GM19239 (cell line): ENCODE measurements at places on chromosomes 2 and 18.
A peak's percentile ranks its signal among the peaks of the same experiment; 100 is the strongest.

GRCh38 chr2:33011941-33012340 is 65.2 kb downstream of the LTBP1 start:
- no peak for DNase-seq

- peak; percentile 57 for DNase-seq
Measured at GRCh38 chr2:96470636-96471035, 34.5 kb downstream of the NEURL3 start.

DNA sequence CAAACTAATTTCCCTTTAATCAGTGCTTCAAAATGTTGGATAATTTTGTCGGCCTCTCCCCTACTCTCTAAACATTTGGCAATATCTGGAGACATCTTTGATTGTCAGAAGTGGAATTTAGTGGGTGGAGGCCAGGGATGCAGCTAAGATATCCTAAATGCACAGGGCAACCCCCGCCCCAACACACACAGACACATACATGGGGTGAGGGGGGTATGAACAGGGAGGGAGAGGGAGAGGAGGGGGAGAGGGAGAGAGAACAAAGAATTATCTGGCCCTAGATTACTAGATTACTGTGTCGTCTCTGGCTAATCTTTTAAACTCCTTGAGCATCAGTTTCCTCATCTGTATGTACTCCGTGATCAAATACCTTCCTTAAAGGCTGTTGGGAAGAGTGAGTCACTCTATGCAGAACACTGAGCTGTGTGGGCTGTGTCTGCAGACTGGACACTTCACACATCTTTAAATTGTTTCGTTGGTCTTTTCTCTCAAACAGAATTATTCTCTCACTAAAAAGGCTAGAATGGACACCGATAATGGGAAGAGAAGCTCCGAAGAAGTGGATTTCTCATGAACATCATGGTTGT is 2.9 kb downstream of the RNF149 start:
- no peak for DNase-seq

DNA sequence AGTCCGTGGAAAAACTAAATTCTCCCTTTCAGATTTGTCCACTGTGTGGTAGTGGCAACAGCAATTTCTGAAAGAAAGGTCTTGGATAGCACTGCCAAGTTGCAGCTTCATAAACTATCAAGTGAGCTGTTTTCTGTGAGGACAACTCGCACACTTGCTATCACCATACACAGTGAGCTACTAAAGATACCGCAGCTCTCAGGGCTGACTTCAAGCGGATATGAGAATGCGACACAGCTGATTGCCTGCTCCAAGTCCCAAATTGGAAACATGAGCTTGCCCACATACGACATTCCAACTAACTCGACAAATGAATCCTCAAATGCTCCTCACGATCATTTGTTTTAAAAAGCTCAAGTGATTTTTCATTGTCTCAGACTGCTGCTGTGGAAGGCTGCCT is 46.2 kb downstream of the E2F6 start:
- no peak for DNase-seq

DNA sequence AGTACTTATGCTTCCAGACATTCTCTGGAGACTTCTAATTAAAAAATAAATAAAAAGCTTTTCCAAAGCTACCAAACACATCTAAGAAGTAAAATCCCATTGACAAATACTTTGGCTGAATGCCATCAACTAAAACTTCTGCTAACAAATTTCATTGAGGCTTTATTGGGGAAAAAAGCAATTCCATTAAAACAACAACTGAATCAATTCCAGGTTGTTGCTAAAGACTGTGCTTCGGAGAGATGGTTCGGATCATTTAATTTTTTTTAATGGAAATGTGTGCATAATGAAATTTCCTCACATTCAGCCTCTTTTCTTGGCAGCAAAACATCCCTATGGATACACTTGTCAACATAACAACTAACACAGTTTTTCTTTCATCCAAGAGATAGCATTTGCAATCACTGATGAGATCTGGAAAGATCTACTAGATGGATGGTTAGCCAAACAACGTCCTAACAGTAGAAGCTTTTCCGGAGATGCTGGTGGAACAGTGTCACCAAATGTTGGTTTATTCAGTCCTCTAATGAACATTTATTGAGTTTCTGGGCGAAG is 446.1 kb upstream of the FAM98A start:
- DNase-seq, result no peak

GRCh38 chr2:134231301-134231964 is 22.4 kb upstream of the MGAT5 start:
- DNase-seq, result no peak

- no peak for DNase-seq
Measured at GRCh38 chr2:172216477-172216876, 113.8 kb upstream of the DLX2 start.

GRCh38 chr2:127511090-127511695 is 15.1 kb downstream of the IWS1 start:
- no peak for DNase-seq

GRCh38 chr18:32815881-32816280 is 43.1 kb upstream of the KLHL14 start:
- no peak for DNase-seq

GRCh38 chr2:158967114-158967730 is 1.2 kb upstream of the TANC1 start:
- no peak for DNase-seq

DNA sequence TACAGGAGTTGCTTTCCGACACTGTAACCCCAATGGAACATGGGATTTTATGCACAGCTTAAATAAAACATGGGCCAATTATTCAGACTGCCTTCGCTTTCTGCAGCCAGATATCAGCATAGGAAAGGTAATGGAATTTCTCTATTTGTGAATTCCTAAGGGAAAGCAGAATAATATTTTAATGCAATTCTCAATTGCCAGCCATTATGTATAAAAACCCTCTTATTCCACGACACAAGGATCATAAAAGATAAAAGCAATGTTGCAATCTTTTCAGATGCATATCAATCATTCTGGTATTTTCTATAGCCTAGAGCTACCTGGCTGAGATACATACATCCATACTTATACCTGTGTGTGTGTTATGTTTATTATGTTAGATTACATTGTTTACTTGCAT is 31.2 kb downstream of the PTH2R start:
- no peak for DNase-seq
